Activated CD8-positive, alpha-beta memory T cell treated with anti-CD3 and anti-CD28 coated beads for 4 hours (primary cell): ENCODE measurements at places on chromosomes 16 and 17.

GRCh38 chr16:1259760-1260068 lies 3.8 kb downstream of the TPSD1 start:
- no peak for DNase-seq

DNA sequence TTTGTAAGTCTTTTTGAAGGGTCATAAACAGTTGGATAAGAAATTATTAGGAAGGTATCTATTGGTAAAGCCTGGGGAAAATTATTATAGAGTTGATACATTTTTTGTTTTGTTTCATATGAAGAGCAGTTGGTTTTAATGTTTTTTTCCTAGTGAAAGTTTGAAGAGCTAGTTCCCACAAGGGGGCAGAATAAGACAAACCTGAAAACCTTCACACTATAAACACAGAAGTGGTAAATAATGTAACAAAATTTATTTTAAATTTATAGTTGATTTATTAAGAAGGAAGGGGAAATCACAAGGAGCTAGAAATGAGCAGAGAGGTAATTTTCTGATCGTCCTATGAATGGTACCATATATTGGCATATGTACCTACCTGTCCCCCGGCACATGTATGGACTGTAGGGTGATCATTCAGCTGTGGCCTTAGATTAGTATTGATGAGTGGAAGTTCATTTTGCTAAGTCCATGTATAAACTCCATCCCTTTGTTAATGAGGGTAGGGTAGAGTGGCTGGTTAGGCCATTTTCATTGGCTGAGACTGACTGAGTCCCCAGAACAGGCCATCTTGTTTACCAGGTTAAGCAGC lies 116.3 kb downstream of the TANC2 start:
- no peak for DNase-seq

- no peak for DNase-seq
Observed at GRCh38 chr16:54030451-54030850, 256.1 kb downstream of the IRX3 start.

GRCh38 chr17:6023036-6023831 lies 46.9 kb upstream of the WSCD1 start:
- no peak for DNase-seq

DNA sequence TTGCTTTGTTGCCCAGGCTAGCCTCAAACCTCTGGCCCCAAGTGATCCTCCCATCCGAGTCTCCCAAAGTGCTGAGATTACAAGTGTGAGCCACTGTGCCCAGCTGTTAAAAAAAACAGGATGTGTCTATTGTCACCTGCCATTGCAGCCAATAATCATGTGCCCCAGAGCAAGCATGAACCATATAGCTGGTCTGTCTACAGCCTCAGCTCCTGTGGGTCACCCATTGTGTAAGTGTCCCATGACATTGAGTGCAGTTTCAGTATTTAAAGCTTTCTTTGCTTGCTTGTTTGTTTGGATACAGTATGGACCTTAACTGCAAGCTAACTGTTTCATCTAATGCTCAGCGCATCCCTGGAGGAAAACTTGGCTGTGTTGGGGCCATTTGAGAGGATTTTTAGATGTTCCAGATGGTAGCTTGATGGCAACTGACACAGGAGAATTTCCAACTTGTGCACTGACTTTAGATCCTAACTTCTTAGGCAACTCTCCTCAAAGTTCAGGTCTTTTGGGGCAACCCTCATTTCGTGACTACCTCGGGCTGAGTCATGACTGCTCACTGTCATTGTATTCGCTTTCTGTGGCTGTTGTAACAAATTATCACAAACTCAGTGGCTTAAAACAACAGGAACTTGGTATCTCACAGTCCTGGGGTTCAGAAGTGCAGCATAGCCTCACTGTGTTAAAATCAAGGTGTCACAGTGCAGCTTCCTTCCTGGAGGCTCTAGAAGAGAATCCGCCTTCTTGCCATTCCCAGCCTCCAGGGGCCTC lies 30.3 kb upstream of the ADORA2B start:
- DNase-seq: no peak

DNA sequence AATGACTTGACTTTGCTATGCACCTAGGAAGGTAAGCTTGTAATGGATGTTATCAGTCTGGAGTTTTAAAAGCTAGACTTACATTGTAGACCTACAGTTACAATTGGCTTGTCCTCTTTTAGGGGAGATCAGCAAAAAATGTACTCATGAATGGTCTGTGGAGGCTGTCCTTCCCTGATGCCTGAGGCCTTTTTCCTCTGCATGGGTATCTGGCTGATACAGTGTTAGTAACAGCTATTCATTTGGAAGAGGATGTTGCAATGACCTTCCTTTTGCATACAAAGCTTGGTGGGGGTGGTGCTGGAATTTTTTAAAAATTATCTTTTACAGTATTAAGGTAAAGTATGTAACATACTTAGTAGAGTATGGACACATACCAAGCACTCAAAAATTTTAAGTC lies 525.5 kb downstream of the KIF2B start:
- no peak for DNase-seq

GRCh38 chr16:88534638-88535190 lies 35.5 kb upstream of the ZC3H18 start:
- no peak for DNase-seq
